Stimulated activated CD8-positive, alpha-beta memory T cell treated with anti-CD3 and anti-CD28 coated beads, Interleukin-4, amount 100 ng/mL, for 48 hours (primary cell): ENCODE measurements at places on chromosomes 2 and 18.

DNA sequence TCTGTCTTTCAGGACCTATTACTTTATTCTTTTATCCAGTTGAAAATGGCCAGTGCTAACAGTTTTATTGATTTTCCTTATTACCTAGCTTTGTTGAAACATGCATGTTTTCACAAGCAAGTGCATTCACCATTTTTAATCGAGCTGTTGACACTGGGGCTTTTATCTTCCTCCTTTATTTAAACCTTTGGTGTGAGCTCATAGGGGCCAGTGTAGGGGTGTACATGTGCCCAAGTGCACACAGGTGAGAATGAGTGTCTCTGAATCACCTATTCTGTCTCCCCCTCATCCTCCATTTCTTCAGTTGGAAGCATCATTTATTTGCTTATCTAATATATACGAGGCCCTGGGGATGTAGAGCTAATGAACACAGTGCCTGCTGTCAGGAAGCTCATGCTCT lies 199.1 kb downstream of the PRKCE start:
- no peak for DNase-seq

- no peak for DNase-seq
These were observed 74.0 kb downstream of the RHBDD1 start for GRCh38 chr2:226909836-226910235.

DNA sequence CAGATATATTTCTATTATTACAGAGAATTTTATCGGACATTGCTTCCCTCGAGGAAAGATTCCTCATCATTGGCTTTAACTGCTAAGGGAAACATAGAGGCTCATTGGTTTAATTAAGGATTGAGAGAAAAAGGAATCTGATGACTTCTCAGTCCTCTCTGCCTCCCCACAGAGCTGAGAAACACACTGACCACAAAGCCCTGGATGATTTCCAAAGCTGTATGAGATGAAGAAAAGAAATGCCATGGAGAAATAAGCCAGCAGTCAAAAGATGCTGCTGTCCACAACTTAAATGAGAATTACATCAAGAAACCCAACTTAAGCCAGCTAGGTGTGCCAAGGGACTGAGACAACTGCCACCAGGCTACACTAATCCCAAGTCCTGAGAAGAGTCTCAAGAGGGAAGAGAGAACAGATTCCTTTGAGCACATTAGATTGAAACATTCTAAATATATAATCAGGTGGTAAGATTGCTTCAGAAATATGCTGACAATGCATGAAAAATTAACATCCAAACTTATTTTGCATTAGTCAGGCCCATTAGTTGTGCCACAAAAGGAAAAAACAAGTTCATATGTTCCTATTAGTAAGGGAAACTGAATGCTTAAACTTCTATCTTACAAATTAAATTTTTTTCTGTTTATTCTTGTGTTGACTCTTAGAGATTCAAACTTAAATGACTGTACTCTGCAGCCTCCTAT lies 308.1 kb upstream of the CYRIA start:
- DNase-seq: no peak

DNA sequence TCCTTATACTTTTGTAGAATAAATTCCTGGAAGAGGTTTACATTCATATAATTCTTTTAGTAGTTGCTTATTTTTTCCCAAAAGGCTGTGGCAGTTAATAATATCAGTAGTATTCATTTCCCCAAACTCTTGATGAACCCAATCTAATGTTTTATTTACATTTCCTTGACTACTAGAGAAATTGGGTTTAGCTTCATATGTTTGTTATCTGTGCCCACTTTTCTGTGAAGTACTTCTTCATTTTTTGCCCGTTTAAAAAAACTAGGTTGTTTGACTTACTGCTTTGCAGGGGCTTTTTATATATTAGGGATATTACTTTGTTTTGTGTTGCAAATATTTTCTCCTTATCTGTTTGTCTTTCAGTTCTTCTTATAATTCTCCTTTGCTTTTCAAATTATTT lies 17.2 kb downstream of the RALB start:
- DNase-seq: no peak

DNA sequence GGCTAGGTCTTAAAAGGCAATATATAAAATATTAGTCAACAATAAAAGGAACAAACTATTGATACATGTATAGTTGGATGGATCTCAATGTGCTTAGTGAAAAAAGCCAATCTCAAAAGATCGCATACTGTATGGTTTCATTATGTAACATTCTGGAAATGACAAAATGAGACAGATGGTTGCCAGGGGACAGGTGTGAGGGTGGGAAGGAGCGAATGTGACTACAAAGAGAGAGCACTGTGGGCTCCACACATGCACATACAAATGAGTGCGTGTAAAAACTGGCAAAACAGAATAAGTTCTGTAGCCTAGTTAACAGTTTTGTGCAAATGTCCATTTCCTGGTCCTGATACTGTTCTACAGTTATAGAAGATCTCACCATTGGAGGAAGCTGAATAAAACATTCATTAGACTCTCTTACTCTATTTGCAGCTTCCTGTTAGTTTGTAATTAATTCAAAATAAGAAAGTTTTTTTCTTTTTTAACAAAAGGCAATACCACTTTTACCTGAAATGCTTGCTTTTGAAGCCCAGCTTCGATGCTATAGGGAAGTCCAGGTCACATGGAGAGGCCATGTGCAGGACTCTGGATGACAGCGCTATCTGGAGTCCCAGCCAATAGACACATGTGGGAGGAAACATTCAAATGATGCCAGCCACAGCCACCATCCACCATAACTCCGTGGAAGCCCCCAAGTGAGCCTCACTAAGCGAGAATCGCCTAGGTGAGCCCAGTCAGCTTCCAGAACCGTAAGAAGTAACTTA lies 21.0 kb upstream of the C2orf80 start:
- DNase-seq: no peak

- DNase-seq: no peak
These were observed 13.0 kb upstream of the RMDN2 start for GRCh38 chr2:37912056-37912455.

DNA sequence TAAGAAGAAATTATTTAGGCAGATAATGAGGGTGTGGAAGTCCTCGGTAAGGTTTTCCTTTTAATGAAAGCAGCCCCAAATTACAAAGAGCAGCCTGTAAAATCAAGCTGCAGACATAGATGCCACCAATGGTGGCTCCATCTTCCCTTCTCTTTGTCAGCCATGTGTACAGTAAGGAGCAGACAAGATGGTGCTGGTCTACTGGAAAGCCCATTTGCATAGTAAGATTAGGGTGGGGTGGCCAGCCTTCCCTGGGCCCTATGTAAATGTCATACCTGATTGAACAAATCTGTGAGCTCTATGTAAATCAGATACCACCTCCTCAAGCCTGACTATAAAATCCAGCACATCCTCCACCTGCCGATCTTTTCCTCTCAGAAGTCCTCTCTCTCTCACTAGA lies 154.4 kb upstream of the SERTAD2 start:
- no peak for DNase-seq

GRCh38 chr2:41992671-41993434 lies 55.0 kb upstream of the PKDCC start:
- no peak for DNase-seq

DNA sequence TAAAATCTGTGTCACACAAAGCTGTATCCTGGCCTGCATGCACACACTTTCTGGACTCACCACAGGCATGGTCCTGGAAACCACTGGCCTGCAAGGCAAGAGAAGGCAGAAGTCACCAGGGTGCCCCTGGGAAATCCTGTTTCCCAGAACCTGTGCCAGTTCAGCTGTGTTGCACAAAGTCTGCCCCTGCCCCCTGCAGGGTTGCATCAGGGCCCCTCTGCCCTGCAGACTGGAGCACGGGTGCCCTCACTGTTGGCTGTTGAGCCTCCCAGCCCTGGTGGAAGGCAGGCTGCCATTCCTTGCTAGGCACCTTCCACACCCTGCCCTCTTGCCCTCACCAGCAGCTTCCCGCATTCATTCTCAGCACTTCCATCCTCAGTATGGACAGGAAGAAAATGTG lies 18.0 kb upstream of the TUBB6 start:
- DNase-seq: no peak

DNA sequence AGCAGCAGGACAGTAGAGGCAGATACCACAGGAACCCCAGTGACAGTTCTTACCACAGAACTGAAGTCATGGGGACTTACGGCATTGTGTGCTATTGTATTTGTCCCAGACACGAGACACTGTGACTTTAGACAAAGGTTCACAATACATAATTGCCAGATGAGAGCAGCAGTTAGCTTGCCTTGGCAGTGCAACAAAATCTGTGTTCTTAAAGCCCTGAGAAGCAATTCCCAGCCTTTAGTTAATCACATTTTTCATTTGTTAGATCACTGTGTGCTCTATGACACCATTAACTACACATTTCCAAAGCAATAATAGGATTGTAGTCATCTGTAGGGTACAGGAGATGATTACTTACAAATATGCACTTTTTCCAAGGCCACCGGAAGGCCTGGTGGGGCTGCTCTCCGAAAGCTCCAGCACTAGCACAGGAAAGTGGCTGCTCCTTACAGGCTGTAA lies 97.5 kb upstream of the LDLRAD4 start:
- DNase-seq: no peak

- DNase-seq: no peak
These were observed 2.7 kb downstream of the MAP4K3 start for GRCh38 chr2:39434233-39434897.

- no peak for DNase-seq
These were observed 556.2 kb downstream of the THSD7B start for GRCh38 chr2:137321566-137321965.

- DNase-seq: no peak
These were observed 18.8 kb downstream of the TUBB6 start for GRCh38 chr18:12326711-12327460.

- DNase-seq: no peak
These were observed 12.1 kb upstream of the NOSTRIN start for GRCh38 chr2:168790226-168790902.

- no peak for DNase-seq
These were observed 98.7 kb downstream of the FEZ2 start for GRCh38 chr2:36499128-36499820.

GRCh38 chr2:56266761-56267414 lies 83.1 kb downstream of the CCDC85A start:
- DNase-seq: no peak
